ENCODE measurements at places on chromosomes 13 and 19. TPM values are rescaled to one million over a fixed set of nuclear protein-coding genes. Genes with fewer than 3 reads are reported as not detected.

Gene ZNF69
- total RNA-seq, result 9.6 TPM

Gene ZNF627
- total RNA-seq, result 5.6 TPM

Gene GJB6
- total RNA-seq, result 5.2 TPM

Gene NLRP9
- total RNA-seq, result not detected

Gene FAM83E
- 2.3 TPM for total RNA-seq

Gene ICAM4
- total RNA-seq, result 0.47 TPM

Gene RDH8
- not detected for total RNA-seq

Gene TJP3
- 28.9 TPM for total RNA-seq

Gene GIPR
- total RNA-seq, result 10.8 TPM

Gene ZNF709
- 5.1 TPM for total RNA-seq

Gene PRSS57
- total RNA-seq, result 2.5 TPM

Gene HCST
- total RNA-seq, result 67.9 TPM

Gene EXOC3L2
- total RNA-seq, result not detected

Gene NPHS1
- total RNA-seq, result not detected

Gene NKPD1
- 0.95 TPM for total RNA-seq

Gene CEP89
- total RNA-seq, result 16.6 TPM

Gene TBC1D17
- total RNA-seq, result 98.4 TPM

Gene IGFL3
- total RNA-seq, result not detected

Gene CEACAM21
- total RNA-seq, result 43.3 TPM

Gene GPR18
- 15.2 TPM for total RNA-seq

Gene TMPRSS9
- total RNA-seq, result not detected

Gene ZNF780B
- total RNA-seq, result 18.0 TPM

Gene SHANK1
- 3.3 TPM for total RNA-seq
